Esophagus mucosa (tissue), 1 donor: ENCODE measurements at places on chromosomes 12 and 14. TPM values are rescaled to one million over a fixed set of nuclear protein-coding genes. Genes with fewer than 3 reads are reported as not detected.

APOF gene
- total RNA-seq, result not detected

PIK3C2G gene
- total RNA-seq, result 5.8 TPM

DNA sequence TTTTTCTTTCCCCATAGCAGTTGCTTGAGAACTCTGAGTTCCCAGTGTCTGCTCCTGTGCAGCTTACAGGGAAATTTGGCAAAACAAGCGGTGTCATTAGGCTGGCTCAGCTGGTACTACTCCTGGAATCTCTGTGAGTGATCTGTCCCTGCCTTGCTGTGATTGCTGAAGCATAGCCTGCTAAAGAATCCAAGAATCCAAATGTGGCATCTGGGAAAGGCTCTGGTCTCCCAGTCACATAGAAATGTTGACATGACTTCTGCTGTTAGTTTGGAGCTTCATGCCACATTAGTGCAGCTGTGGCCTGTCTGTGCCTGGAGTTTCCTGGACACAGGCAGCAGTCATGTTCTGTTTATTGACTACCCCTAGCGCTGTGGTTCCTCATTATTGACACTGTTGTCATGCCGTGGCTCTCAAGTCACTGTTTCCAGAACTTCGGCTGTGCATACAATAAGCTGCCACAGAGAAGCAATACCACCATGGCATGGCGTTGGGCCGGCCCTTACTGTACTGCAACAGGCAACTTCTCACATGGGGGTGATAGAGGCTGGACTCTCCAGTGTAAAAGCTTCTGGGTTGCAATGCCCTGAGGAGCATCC lies 166.8 kb downstream of the MYRFL start:
- no peak for ATAC-seq

- no peak for ATAC-seq
Measured at GRCh38 chr14:104576970-104577332, 2.6 kb upstream of the C14orf180 start.

GRCh38 chr14:50964683-50965390 lies 20.6 kb upstream of the PYGL start:
- ATAC-seq, result no peak

DNA sequence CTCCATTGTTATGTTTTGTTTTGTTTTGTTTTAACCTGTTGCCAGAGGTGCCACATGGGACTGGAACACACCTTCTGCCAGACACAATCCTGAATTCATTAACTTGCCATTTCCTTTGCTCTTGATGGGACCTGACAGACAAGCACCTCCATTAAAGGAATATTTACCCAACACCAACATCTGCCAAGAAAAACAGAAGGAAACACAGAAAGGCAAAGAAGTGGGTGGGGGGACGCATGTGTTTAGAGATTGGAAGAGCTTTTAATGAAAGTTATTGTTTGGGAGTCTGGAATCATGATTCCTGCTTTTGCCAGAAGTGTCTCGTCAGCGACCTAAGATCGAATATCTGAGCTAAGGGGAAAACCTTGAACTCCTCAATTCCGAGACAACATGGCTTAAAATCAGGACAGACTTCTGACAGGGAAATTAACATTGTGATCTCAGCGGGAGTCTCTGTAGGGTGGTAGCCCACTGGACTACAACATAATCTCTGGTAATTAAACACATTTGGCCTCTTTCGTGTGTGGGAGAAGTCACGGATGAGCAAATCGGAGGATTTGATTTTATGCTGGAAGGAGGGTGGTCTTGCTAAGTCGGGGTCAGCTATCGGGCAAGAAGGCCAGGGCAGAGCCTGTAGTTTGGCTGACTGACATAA lies 210.4 kb upstream of the FAR2 start:
- ATAC-seq, result no peak

LRTM2 gene
- total RNA-seq, result not detected

SPIC gene
- 0.16 TPM for total RNA-seq

DNA sequence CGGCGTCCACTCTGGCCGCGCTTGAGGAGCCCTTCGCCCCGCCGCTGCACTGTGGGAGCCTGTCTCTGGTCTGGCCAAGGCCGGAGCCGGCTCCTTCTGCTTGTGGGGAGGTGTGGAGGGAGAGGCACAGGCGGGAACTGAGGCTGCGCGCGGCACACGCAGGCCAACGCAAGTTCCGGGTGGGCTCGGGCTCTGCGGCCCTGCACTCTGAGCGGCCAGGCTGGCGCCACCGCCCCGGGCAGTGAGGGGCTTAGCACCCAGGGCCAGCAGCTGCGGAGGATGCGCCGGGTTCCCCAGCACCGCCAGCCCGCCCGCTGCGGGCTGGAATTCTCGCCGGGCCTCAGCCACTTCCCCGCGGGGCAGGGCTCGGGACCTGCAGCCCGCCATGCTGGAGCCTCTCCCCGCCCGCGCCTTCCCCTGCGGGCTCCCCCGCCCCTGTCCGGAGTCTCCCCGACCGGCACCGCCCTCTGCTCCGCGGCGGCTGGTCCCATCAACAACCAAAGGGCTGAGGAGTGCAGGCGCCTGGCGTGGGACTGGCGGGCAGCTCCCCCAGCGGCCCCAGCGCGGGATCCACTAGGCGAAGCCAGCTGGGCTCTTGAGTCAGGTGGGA lies 921.2 kb upstream of the FOXG1 start:
- no peak for ATAC-seq

KRT6C gene
- total RNA-seq, result 2,886 TPM
